ENCODE measurements at places on chromosomes 13 and 19.
A peak's percentile ranks its signal among the peaks of the same experiment; 100 is the strongest.

DNA sequence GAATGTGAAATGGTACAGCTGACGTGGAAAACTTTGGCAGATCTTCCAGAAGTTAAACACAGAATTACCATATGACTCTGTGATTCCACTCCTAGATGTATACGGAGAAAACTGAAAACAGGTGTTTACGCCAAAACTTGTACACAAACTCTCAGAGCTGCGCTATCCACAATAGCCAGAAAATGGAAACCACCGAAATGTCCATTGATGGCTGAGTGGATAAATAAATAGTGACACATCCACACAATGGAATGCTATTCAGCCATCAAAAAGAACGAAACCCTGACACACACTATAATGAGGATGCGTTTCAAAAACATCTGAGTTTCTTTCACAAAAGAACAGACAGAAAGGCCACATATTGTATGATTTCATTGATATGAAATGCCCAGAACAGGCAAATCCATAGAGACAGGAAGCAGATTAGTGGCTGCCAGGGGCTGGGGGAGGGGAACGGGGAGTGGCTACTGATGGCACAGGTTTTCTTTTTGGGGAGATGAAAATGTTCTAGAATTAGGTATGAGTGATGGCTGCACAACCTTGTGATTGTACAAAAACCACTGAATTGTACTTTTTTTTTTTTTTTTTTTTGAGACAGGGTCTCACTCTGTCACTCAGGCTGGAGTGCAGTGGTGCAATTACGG is 33.0 kb downstream of the IL12RB1 start:
- H3K27me3 ChIP-seq: no peaks in the 10 kb centered on the region
- no peaks in the 10 kb centered on the region for H3K36me3 ChIP-seq
- no peak overlapping the region for H3K4me3 ChIP-seq
- H3K4me1 ChIP-seq: peaks cover 32% of the 10 kb centered on the region

- no peak overlapping the region for H3K27ac ChIP-seq
- H3K27me3 ChIP-seq: no peaks in the 10 kb centered on the region
Measured at GRCh38 chr13:113730831-113731191, 28.2 kb upstream of the TMEM255B start.

DNA sequence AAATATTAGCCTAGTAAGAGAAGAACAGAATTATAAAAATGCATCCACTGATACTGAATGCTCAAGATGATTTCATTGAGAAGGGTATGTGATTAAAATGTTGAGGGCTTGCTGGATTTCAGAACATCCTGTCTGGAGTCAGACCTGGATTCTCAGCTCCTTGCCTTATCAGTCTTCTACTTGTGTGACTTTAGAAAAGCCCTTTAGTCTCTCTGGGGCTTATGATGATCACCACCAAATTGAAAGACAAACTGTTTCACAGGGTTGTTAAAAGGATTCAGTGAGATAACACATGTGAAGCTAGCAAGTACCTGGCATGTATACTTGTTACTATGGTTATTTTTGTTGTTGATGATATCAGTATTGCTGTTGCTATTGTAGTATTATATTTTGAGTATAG is 118.4 kb downstream of the GPC6 start:
- no peaks in the 10 kb centered on the region for H3K36me3 ChIP-seq
- no peaks in the 10 kb centered on the region for H3K27me3 ChIP-seq
- DNase-seq: no peak
- no peaks in the 10 kb centered on the region for H3K4me1 ChIP-seq

DNA sequence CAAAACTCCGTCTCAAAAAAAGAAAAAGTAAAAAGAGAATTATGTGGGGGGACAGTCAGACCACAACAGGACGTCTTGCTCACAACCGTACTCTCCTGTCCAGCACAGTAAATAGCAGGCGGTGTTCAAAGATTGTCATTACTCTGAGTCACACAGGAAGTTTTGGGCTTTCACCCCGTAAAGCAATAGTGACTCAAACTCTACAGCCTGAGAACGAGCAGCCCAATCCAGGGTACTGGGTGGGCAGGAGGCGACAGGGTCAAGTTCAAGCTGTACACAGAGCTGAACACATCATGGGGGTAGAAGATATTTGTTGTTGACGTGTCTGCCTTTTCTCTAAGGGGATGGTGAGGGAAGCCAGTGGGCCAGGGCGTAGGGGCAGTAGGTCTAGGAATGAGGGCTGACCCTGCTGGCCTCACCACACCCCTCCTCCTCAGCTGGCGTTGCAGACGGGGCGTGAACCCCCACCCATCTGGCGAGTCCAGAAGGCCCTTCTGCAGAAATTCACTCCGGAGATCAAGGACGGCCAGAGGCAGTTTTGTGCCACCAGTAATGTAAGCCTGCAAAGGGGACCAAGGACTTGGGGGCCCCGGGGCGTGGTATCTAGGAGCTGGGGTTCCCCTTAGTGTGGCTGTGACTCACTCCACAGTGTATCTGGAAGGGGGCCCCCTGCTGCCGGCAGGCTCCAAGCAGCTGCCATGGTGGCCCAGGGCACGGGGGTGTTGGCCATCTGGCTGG is 23.3 kb downstream of the PRR12 start:
- no peak overlapping the region for H3K4me3 ChIP-seq
- H3K27ac ChIP-seq: no peak overlapping the region

- peaks cover 7% of the 10 kb centered on the region for H3K27me3 ChIP-seq
- DNase-seq: no peak
- peaks cover 11% of the 10 kb centered on the region for H3K4me1 ChIP-seq
- no peaks in the 10 kb centered on the region for H3K36me3 ChIP-seq
- H3K4me3 ChIP-seq: no peak overlapping the region
Measured at GRCh38 chr19:1450735-1451731, 1.1 kb downstream of the APC2 start.

DNA sequence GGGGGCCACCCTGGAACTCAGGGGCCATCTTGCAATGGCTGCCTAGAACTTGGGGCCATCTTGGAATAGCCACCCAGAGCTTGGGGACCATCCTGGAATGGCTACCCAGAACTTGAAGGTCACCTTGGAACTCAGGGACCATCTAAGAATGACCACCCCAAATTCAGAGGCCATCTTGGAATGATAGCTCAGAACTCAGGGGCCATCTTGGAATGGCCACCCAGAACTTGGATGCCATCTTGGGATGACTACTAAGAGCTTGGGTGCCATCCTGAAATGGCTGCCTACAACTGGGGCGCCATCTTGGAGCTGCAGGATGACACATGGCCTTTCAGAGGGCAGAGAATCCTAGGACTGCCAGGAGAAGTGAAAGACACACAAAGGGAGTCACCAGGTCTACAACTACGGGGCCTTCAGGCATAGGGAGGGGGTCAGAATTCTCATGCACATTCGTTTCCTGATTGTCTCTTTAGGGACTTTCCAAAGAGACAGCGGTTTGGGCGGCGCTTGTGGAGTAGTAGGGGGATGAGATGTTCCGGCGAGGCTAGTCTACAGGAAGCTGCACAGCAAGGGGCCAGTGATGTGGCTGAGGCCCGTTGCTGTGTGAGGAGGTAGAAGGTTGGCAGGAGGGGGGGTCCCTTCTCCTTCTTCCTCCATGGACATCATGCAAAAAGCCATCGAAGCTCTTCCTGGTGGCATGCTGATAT is 125.0 kb downstream of the IER2 start:
- H3K4me3 ChIP-seq: no peak overlapping the region
- peaks cover 10% of the 10 kb centered on the region for H3K4me1 ChIP-seq
- no peaks in the 10 kb centered on the region for H3K36me3 ChIP-seq
- no peak overlapping the region for H3K27ac ChIP-seq
- DNase-seq: no peak
- no peaks in the 10 kb centered on the region for H3K27me3 ChIP-seq

- H3K4me1 ChIP-seq: no peaks in the 10 kb centered on the region
- H3K36me3 ChIP-seq: no peaks in the 10 kb centered on the region
- no peak for DNase-seq
Measured at GRCh38 chr13:51894239-51894638, 32.5 kb downstream of the CCDC70 start.

DNA sequence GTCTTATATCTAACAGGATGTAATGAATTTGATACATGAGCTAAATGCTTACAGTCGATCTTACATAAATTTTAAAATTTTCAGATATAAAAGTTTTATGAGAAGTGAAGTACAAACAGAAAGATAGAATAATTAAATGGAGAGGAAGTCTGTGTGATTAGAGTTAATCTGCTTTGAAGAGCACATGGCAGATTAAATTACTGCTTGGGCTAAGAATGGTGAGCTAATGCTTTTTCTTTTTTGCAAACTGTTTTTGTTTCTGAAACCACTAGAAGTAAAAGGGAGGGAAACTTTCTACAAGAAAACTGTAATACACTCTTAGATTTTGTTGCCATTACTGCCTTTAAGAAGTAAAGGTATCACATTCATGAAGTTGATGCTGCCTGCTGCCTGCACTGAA is 96.3 kb upstream of the SPRY2 start:
- no peak overlapping the region for H3K4me3 ChIP-seq
- no peaks in the 10 kb centered on the region for H3K27me3 ChIP-seq
- H3K4me1 ChIP-seq: no peaks in the 10 kb centered on the region

GRCh38 chr13:41060724-41061074 is 610 bp upstream of the WBP4 start:
- no peaks in the 10 kb centered on the region for H3K27me3 ChIP-seq
- H3K36me3 ChIP-seq: peaks cover 20% of the 10 kb centered on the region
- H3K27ac ChIP-seq: peak overlapping the region; percentile 98

- no peaks in the 10 kb centered on the region for H3K36me3 ChIP-seq
- H3K27ac ChIP-seq: no peak overlapping the region
- no peak overlapping the region for H3K4me3 ChIP-seq
- H3K27me3 ChIP-seq: no peaks in the 10 kb centered on the region
Measured at GRCh38 chr13:106513025-106513983, 22.2 kb downstream of the EFNB2 start.

- no peak for DNase-seq
- no peaks in the 10 kb centered on the region for H3K4me1 ChIP-seq
- H3K27me3 ChIP-seq: no peaks in the 10 kb centered on the region
Measured at GRCh38 chr19:58038688-58039204, 4.9 kb downstream of the ZSCAN1 start.

- no peak for DNase-seq
- no peak overlapping the region for H3K27ac ChIP-seq
- H3K4me1 ChIP-seq: no peaks in the 10 kb centered on the region
- H3K27me3 ChIP-seq: no peaks in the 10 kb centered on the region
- H3K36me3 ChIP-seq: no peaks in the 10 kb centered on the region
Measured at GRCh38 chr19:54035215-54036178, 28.2 kb downstream of the VSTM1 start.

- no peak overlapping the region for H3K4me3 ChIP-seq
- no peak for DNase-seq
- H3K36me3 ChIP-seq: peaks cover 21% of the 10 kb centered on the region
- H3K4me1 ChIP-seq: 0 out of 2 replicates have a peak, but pooled peaks cover 5% of the 10 kb centered on the region
Measured at GRCh38 chr13:75838366-75839005, 202.4 kb downstream of the LMO7 start.

DNA sequence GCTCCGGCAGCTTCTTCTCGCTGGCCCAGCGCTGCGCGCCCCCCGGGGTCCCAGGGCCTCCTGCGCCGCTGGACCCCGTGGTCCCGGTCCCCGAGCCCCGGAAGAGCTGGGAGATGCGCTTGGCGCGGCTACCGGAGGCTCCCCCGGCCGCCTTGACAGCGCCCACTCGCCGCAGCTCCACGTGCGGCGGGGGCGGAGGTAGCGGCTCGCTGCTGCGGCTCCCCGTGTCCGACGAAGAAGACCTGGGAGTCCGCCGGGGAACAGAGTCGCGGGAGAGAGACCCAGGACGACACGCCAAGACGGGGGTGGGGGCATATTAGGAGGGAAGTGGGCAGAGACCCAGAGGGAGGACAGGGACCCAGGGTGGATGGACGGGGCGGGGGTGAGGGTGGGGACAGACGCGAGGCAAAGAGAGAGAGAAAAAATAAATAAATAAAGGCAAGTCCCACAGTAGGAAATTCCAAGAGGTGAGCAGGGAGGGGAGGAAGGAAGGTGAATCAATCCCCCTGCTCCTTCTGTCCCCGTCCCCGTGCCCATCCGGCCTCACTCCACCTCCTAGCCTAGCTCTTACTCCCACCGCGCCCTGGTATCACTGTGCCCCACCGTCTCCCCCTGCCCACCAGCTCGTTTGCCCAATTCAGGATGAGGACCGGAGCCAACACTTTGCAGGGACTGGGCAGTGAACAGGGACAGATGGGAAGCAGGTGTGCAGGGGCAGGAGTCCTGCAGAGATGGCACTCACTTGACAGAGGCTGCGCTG is 826 bp downstream of the RASIP1 start:
- no peak overlapping the region for H3K4me3 ChIP-seq
- no peak overlapping the region for H3K27ac ChIP-seq
- no peak for DNase-seq
- H3K4me1 ChIP-seq: peaks cover 18% of the 10 kb centered on the region
- no peaks in the 10 kb centered on the region for H3K36me3 ChIP-seq

DNA sequence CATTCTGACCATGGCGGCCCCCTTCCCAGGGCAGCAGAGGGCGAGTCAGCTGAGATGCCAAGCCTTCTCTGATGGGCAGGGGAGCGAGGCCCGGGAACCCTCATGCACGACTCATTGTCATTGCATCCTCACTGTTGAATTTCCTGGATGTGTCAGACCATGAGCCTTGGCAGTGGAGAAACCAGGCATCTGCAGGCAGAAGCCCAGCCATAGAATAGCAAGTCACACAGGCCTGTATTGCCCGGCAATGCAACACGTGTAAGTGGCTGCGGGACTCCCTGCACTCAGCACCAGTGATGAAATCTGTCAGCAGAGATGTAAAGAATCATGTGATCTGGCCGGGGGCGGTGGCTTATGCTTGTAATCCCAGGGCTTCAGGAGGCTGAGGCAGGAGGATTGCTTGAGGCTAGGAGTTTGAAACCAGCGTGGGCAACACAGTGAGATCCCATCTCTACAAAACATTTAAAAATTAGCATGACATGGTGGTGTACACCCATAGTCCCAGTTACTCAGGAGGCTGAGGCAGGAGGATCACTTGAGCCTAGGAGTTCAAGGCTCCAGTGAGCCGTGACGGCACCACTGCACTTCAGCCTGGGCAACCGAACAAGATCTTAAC is 199.7 kb downstream of the KATNAL1 start:
- H3K4me3 ChIP-seq: no peak overlapping the region
- H3K36me3 ChIP-seq: no peaks in the 10 kb centered on the region
- no peak for DNase-seq
- H3K27me3 ChIP-seq: no peaks in the 10 kb centered on the region

- no peaks in the 10 kb centered on the region for H3K36me3 ChIP-seq
- H3K27ac ChIP-seq: no peak overlapping the region
- no peaks in the 10 kb centered on the region for H3K4me1 ChIP-seq
- H3K4me3 ChIP-seq: no peak overlapping the region
Measured at GRCh38 chr19:13583753-13584152, 77.5 kb upstream of the CACNA1A start.

- H3K27ac ChIP-seq: peak overlapping the region; percentile 96
- H3K4me1 ChIP-seq: peaks cover 61% of the 10 kb centered on the region
- no peaks in the 10 kb centered on the region for H3K36me3 ChIP-seq
- H3K4me3 ChIP-seq: peak overlapping the region; percentile 64
Measured at GRCh38 chr13:24271601-24272451, 37.6 kb upstream of the C1QTNF9 start.

- no peak overlapping the region for H3K27ac ChIP-seq
- H3K4me1 ChIP-seq: peaks cover 45% of the 10 kb centered on the region
- H3K27me3 ChIP-seq: no peaks in the 10 kb centered on the region
- peak; percentile 24 for DNase-seq
Measured at GRCh38 chr19:36060430-36060829, 5.7 kb downstream of the WDR62 start.

DNA sequence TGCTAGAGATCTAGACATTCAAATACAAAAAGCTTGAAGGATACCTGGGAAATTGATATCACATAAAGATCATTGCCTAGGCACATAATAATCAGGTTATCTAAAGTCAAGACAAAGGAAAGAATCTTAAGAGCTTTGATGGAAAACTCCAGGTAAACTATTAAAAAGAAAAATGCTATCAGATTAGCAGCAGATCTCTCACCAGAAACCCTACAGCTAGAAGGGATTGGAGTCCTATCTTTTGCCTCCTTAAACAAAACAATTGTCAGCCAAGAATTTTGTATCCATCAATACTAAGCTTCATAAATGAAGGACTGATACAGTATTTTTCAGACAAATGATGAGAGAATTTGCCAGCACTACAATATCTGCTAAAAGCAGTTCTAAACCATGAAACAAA is 682.4 kb upstream of the ATXN8OS start:
- no peaks in the 10 kb centered on the region for H3K36me3 ChIP-seq
- H3K4me1 ChIP-seq: no peaks in the 10 kb centered on the region
- no peak for DNase-seq

All from DND-41 (cell line).